ENCODE measurements at places on chromosomes 1 and 21. TPM values are rescaled to one million over a fixed set of nuclear protein-coding genes. Genes with fewer than 3 reads are reported as not detected.

The LIN28A gene
- total RNA-seq: not detected

The PEX19 gene
- total RNA-seq: 48.8 TPM

The KIAA1614 gene
- 3.9 TPM for total RNA-seq

The CYP4Z1 gene
- not detected for total RNA-seq

The MX2 gene
- 2.0 TPM for total RNA-seq

The MAP3K7CL gene
- 26.6 TPM for total RNA-seq

The IL22RA1 gene
- total RNA-seq: under 0.01 TPM

The AGBL4 gene
- not detected for total RNA-seq

The SPTA1 gene
- total RNA-seq: not detected

The UBQLN4 gene
- total RNA-seq: 18.4 TPM

The PDC gene
- total RNA-seq: 0.29 TPM
